ENCODE measurements at places on chromosomes 13 and 19. TPM values are rescaled to one million over a fixed set of nuclear protein-coding genes. Genes with fewer than 3 reads are reported as not detected.

CYP2S1 gene
- 5.0 TPM for total RNA-seq

SERP2 gene
- total RNA-seq, result 1.9 TPM

DNA sequence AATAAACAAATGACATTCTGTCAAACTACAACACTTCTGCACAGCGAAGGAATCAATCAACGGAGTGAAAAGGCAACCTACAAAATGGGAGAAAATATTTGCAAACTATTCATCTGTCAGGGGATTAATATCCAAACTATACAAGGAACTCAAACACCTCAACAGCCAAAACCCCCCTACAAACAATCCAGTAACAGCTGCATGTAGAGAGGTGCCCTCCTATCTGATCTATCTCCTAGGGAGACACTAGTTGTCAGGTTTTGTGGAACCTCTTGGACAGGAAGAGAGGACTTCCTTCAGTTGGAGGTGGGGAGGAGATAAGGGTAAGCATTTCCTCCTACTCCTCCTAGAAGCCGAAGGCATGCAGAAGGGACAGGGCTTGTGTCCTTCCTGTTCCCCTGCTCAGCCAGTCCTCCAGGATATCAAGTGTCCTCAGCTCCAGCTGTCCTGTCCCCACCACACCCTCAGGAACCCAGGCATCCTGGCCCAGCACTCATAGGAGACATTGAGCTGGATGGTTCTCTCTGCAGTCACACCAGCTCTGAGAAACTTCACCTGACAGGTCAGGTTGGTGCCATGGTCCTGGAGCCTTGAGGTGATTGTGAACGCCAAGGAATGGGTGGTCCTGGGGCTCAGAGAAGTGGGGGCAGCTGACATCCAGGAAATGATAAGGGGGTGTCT is 9.8 kb upstream of the SIGLEC8 start:
- no peak for DNase-seq

DNA sequence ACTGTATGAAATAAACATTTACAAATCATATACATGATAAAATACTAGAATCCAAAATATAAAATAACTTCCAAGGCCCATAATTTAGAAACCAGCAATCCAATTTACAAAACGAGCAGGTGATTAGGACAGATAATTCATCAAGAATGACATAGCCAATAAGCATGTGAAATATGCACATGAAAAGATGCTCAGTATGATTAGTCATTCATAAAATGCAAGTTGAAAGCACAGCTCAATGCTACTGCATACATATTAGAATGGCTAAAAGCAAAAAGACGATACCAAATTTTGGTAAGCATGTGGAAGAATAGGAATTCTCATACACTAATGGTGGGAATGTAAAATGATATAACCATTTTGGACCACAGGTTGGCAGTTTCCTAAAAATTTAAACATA is 837.2 kb upstream of the MIR17HG start:
- DNase-seq, result no peak

TMEM86B gene
- total RNA-seq, result 0.95 TPM

TMEM221 gene
- total RNA-seq, result not detected

DNA sequence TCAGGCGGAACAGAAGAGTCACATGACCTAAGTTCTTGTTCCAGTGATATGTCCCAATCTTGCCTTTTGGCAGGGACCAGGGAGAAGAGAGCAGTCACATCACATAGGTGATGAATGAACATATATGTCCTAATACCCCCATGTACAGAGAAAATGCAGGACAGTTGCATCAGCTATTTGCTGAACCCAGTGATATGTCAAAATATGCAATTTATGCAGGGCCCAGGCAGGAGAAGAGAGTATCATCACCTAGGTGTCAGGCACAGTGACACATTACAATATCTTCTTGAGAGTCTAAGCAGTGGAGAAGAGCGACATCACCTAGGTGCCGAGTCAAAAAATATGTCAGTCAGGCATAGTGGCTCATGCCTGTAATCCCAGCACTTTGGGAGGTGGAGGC is 139.9 kb downstream of the ZNF675 start:
- no peak for DNase-seq

DNA sequence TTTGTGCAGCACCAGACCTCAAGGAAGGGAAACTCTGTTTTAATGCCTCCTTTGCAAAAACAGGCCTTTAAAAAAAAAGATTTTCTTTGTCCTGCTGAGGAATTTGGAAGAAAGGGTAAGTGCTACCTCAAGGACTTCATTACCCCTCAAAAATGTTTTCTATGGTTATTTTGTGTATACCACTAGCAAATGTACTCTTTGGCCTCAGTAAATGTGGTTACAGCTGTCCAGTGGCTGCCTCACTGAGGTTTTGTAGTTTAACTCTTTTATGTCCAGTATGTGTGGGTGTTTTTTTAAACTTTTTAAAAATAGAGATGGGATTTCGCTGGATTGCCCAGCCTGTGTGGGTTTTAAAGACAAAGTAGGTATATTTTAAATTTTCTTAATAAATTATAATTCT is 42.2 kb upstream of the TSC22D1 start:
- no peak for DNase-seq

DNA sequence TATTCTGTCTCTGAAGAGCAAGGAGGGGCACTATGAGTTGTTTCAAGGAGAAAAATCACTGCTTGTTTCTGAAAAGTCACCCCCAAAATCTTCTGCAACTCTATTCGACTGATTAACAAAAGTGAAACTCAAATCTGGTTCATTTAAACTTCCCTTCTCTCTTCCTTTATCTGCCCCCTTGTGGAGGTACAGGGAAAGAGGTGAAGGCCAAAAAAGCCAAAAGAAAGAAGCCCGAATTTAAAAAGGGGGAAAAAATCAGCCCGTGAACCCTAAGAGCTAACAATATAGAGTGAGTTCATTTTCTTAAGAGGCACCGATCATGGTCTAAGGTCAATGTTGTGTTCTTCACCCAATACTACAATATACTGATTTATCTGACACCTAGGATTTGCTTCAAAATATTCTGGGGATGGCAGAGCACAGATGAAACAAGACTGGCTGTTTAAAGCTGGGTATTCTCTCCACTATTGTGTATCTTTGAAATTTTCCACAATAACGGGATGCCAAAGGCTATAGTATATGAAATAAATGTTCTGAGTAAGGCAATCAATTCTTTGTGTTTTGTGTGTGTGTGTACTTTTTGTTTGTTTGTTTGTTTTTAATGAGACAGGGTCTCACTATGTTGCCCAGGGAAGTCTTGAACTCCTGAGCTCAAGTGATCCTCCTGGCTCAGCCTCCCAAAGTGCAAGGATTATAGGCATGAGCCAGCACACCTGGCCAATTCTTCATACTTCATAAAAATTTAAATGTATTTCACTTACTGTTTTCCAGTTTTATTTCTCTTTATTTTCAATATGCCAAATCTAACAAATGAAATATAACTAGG is 55.0 kb upstream of the EEF1AKMT1 start:
- DNase-seq, result peak; percentile 31

GNG7 gene
- total RNA-seq, result 0.23 TPM

DCT gene
- total RNA-seq, result 0.29 TPM

DNA sequence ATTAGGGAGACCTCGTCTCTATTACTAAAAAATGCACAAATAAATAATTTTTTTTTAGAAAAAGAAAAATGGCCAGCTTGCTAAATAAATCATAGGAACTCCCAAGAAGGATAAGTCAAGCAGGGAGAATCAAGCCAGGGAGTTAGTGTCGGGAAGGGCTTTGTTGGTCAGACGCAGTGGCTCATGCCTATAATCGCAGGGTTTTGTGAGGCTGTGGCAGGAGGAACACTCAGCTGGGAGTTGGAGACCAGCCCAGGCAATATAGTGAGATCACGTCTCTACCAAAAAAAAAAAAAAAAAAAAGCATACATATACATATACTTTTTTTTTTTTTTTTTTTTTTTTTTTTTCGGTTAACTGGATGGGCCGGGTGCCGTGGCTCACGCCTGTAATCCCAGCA is 9.0 kb downstream of the NACC1 start:
- DNase-seq, result no peak

DNA sequence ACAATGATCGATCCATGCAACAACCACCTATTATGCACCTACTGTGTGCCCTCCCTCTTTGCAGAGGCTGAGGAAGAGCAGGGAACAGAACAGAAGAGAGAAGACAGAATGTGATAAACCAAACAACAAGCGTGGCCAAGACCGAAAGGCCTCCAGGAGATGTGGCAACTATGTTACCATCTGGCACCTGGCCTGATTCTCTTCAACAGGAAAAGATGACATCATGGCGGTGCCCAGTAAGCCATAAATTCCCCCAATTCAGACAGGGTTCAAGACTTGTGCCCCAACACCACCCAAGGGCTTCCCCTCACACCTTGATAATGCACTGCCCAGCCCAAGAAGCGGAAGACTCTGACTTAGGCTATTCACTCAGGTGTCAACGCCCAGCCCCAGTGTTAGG is 44.3 kb downstream of the SLC7A1 start:
- peak; percentile 13 for DNase-seq

DNA sequence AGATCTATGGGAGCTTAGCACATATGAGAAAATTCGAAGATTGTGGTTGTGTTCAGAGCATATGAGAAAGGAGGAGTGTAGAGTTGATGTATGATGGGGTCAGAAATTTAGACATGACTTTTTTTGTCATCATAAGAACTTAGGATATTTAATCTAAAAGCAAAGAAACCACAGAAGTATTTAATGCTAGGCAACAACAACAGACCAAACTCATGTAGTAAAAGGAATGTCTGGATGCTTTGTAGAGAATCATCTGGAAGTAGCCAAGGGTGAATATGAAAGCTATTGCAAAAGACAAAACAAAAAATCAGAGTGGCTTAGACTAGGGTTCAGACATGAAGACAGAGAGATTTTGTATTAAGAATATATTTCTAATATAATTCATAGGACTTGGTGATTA is 190.3 kb downstream of the SLITRK1 start:
- no peak for DNase-seq

GPATCH1 gene
- 12.9 TPM for total RNA-seq

GFY gene
- not detected for total RNA-seq

DNA sequence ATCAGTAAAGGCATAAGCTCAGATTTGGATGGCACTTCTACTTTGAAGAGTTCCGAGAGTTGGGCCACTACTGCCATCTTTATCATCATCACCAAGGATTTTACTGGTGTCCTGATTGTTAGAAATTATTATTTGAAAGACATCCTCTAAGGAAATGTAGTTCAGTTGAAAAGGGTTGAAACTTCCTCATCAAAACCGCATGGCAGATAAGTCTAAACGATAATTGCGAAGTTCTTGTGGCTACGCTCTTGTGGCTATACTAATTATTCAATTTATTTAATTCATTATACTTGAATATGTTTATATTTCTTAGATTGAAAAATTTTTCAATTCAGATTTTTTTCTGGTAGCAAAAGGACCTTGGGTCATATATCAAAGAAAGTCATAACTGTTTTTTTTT is 22.4 kb downstream of the TNFRSF19 start:
- DNase-seq, result no peak
